ENCODE measurements at places on chromosomes 3 and 15. TPM values are rescaled to one million over a fixed set of nuclear protein-coding genes. Genes with fewer than 3 reads are reported as not detected.
A peak's percentile ranks its signal among the peaks of the same experiment; 100 is the strongest.

The AP3B2 gene
- total RNA-seq: 52.9 TPM

The CFAP100 gene
- 2.0 TPM for total RNA-seq

The ZNF106 gene
- 52.4 TPM for total RNA-seq

The ISY1 gene
- total RNA-seq: 16.8 TPM

The CCR3 gene
- total RNA-seq: not detected

The GUCA1C gene
- not detected for total RNA-seq

The GNAT1 gene
- total RNA-seq: not detected

The SOX14 gene
- not detected for total RNA-seq

The ITGA11 gene
- total RNA-seq: 0.62 TPM

The CYP8B1 gene
- not detected for total RNA-seq

The NTRK3 gene
- 52.3 TPM for total RNA-seq

The MAP3K13 gene
- 46.8 TPM for total RNA-seq

DNA sequence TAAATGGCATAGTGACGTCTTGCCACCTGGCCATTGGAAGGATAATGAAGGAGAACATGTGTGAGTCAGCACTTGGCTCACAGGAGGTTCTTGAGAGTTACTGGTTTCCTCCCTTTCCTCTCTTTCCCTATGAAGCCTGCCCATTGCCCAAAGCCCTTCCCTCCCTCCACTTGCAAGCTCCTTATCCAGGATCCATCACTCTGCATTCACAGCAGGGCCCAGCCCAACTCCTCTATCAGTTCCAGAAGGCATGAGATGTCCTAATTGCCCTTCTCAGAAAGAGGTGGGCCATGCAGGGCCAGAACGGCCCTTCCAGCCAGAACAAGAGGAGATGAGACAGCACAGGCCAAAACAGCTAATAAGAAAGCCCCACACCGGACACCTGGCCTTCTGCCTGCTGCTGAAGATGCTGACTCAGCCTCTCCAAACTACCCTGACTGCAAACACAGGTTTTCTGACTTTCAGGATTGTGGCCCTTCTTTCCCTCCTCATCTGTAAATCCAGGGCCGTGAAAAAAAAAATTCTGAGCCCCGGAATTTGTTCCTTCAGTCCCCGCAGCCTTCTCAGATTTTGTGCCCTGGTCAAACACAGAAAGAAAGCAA, 29.7 kb downstream of the HAPLN3 start:
- DNase-seq: no peak

- no peak for DNase-seq
Measured at GRCh38 chr3:89787485-89787884, 680.1 kb downstream of the EPHA3 start.

- no peak for DNase-seq
Measured at GRCh38 chr3:156010829-156011228, 109.5 kb upstream of the KCNAB1 start.

DNA sequence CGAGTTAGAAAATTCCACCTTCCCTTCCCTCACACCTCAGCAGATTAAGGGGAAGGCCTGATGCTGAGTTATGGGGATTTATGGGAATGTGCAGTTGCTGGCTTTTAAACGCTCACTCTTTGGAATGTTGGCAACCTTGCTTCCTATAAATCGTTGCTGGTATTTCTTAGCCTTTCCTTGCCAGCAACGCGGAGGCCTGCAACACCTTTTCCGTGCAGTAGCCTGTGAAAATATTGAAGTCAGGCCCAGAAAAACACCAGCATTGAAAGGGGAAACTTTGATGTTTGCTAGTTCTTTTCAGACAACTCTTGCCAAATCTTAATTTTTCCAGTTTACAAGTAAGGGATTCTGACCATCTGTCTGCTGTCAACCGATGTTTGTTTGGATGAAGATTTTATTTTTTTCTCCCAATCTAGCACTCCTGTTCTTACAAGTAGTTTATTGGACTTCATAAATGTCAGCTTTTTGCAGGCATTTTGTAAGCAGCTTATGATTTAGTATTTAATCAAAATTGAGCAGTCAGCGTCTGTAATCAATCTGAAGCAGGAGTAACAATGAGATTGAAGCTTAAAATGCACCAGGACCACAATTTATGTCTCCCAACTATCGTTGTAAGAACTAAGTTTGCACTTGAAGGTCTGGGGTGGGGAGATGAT, 251.0 kb downstream of the RPLP1 start:
- DNase-seq: no peak

- peak; percentile 27 for DNase-seq
Measured at GRCh38 chr3:62188681-62189375, 184.5 kb downstream of the FEZF2 start.

DNA sequence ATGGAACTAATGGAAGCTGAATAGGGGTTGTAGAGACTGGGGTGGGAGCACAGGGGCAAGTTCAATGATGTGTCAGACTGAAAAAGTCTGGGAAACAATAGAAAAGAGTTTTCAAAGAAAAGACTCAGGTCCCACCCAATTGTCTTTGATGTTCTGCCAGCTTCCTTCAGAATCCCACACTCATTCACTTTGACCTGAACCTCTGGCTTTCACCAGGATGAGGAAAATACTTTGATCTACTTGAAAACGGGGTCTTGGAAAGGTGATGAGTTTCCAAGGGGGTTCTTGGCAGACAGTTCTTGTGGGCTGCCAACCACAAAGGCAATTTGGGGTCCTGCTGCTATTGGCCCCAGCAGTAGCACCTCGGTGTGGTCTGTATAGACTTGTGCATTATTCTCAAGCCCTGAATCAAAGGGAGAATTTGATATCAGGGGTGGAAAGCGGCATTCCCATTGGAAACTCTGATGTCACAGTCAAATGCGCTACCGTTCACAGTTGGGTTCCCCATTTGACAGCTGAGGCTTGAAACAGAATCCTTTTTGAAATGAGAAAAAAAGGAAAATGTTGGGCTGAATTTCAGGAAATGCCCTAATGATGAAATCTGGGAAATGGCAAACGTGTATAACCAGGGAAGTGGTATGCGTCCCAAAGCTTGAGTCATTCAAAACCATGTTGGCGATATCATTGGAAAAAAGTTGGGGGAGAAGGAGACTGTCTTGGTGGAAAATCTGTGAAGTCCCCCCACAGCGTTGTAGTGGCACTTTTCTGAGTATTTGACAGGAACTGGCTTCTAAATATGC, 229.2 kb upstream of the LRTM1 start:
- DNase-seq: no peak

DNA sequence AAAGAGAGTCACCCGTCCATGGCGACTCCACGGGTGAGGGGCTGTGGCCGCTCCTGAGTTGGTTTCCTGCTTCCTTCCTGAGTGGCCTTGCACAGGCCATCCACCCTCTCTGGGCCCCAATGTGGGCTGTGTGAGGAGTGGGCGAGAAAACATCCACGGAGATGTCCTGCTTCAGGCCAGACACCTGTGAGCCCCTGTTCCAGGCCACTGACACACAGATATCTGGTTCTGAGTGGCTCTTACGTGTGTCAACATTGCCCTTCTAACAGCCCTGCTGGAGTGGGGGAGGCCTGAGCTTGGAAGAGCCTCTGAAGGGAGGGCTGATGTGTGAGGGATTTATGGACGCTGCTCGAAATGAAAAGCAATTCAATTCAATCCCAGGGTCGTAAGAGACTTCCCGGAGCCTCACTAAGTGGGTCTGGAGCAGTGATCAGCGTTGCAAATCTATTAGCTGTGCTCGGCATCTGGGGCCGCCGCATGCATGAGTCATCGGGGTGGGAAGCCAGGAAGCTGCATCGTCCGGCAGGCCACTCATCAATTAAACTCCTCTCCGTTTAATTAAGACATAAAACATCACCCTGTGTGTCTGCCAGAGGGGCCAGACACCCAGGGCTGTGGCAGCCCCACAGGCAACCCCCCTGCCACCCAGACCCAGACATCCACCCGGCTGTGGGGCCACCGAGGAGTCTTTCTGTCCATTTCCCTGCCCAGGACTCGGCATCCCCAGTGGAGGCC, 20.0 kb upstream of the PRR23E start:
- DNase-seq: no peak

DNA sequence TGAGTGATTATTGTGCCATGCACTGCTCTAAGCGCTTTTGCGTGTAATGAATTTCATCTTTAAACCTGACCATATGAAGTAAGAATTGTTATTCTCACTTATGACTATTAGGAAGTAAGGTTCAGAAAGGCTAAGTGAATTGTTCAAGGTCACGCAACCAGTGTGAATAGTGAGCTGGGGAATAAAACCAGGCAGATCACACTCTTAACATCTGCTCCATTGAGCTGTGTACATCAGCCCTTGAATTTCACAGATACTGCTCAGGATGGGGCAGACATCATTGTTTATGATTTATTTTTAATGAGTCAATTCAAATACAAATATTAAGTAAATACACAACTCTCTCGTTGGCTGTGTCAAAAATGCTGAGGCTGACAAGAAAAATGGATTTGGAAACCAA, 184.5 kb downstream of the FNDC3B start:
- DNase-seq: no peak

- no peak for DNase-seq
Measured at GRCh38 chr3:112671930-112672715, 31.2 kb upstream of the CCDC80 start.

- DNase-seq: no peak
Measured at GRCh38 chr15:67170143-67170925, 84.1 kb downstream of the AAGAB start.

GRCh38 chr3:117349566-117349965, 640.0 kb downstream of the TUSC7 start:
- DNase-seq: no peak

GRCh38 chr3:4979428-4980228, at the start of gene BHLHE40:
Gene BHLHE40, plus strand, starts transcription at chr3:4979437. Its CDS starts 282 bp downstream, at chr3:4979719.
- DNase-seq: no peak

DNA sequence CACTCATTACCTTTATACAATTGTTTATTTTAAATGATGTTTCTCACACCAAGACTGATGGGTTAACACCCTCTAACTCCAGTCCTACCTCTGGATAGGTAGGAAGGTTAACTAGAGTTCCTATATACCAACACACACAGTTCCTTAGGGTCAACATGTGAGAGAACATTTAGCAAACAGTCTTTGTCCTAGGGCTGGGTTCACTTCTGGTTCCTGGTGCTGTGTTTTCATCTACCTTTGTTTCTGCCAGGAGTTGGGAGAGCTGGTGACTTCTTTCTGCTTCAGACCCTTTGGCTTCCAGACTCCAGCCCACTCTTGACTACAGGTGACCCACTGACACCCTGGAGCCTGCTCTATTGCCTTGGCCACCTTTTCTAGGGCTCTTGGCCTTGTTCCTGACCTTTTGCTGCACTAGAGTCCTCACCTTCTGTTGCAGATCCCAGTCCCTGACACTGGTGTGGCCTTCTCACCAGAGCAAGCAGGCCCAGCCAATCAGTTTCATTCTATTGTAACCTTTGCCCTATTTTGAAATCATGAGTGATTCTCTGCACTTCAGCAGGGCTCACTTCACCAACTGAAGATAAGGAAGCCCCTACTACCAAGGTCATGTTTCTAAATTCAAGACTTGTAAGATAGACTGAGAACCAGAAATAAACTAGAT, 50.0 kb upstream of the SECISBP2L start:
- no peak for DNase-seq

DNA sequence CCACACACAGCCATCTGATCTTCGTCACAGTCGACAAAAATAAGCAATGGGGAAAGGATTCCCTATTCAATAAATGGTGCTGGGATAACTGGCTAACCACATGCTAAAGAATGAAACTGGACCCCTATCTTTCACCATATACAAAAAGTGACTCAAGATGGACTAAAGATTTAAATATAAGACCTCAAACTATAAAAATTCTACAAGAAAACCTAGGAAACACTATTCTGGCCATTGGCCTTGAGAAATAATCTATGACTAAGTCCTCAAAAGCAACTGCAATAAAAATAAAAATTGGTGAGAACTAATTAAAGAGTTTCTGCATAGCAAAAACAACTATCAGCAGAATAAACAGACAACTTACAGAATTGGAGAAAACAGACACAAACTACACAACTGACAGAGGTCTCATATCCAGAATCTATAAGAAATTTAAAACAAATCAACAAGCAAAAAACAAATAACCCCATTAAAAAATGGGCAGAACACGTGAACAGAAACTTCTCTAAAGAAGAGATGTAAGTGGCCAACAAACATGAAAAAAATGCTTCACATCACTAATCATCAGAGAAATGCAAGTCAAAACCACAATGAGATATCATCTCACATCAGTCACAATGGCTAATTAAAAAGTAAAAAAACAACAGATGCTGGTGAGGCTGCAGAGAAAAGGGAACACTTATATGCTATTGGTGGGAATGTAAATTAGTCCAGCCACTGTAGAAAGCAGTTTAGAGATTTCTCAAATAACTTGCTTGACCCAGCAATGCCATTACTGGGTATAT, 104.0 kb downstream of the NR1I2 start:
- DNase-seq: no peak

DNA sequence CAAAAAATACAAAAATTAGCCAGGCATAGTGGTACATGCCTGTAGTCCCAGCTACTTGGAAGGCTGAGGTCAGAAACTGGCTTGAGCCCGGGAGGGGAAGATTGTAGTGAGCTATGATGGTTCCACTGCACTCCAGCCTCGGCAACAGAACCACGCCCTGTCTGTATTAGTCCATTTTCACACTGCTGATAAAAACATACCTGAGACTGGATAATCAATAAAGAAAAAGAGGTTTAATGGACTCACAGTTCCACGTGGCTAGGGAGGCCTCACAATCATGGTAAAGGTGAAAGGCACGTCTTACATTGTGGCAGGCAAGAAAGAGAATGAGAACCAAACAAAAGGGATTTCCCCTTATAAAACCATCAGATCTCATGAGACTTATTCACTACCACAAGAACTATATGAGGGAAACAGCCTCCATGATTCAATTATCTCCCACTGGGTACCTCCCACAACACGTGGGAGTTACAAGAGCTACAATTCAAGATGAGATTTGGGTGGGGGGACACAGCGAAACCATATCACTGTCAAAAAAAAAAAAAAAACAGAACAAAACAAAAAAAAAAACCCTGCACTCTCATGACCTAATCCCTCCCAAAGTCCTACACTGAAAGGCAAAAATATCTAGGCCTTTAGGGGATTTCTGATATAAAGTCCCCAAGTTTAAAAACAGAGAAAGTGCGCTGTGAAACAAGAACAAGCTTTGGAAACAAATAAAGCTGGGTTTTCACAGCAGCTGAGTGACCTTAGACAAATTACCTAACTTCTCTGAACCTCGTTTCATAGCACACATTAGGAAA, 224.7 kb downstream of the IGSF11 start:
- DNase-seq: no peak

DNA sequence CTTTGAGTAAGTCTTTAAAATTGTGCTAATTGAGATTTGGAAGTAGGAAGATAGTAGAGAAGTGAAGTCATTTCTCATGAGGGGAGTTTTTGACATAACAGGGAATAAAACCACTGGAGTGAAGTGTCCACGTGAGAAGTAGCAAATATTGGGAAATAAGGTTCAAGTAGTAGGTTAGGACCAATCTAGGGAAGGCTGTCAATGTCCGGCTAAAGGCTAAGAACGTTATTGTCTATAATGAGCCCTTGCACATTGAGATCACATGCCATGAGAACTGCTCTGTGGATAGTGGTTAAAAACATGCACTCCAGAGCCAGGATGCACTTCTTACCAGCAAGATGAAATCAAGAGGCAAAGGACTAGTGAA, 459.9 kb upstream of the TPRG1 start:
- no peak for DNase-seq

Measured in occipital lobe (tissue), 3 donors.